ENCODE measurements at places on chromosomes 6 and 20.

DNA sequence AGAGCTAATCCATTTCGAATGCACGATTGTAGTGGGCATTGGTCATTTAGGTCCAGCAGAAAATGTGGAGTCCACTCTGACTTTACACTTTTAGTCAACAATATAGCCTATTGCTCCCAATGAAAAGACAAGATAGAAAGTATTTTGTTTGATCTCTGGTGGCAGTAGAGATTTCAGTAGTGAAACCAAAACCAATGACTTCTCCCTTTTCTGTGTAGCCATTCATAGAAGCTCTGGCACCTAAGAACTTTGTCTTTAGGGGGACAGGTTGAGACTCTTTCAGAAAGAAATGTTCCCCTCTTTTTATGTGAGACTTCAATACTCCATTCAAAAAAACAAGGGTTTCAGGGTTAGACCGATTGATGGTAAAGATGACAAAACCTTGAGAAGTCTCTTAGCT, 510.8 kb upstream of the POU3F2 start:
- no peaks in the 10 kb centered on the region for H3K4me1 ChIP-seq
- no peak overlapping the region for H3K4me3 ChIP-seq
- H3K36me3 ChIP-seq = no peaks in the 10 kb centered on the region
- H3K27ac ChIP-seq = no peak overlapping the region
- DNase-seq = no peak

DNA sequence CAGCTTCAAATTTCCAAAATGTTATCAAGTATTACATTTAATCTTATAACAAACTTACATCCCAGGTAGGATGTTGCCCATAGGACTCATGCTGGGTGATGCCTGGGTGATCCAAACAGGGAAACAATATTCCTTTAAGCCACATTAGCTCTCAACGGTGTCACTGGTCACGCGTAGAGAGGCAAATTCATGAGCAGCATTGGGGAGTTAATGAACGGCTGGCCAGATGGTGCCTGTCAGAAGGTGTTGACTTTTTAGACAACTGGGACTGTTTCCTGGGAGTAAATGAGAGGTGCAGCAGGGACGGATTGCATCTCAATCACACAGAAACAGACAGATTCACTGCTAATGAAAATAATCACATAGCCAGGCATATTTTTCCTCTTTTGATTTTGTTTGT, 83.3 kb upstream of the ID4 start:
- no peaks in the 10 kb centered on the region for H3K27me3 ChIP-seq
- H3K36me3 ChIP-seq = no peaks in the 10 kb centered on the region
- H3K4me3 ChIP-seq = no peak overlapping the region
- H3K4me1 ChIP-seq = peaks cover 5% of the 10 kb centered on the region

GRCh38 chr20:53706466-53707370, 113.1 kb upstream of the ZNF217 start:
- peak; percentile 55 for DNase-seq
- H3K36me3 ChIP-seq = no peaks in the 10 kb centered on the region
- peak overlapping the region; percentile 5 for H3K27ac ChIP-seq
- H3K27me3 ChIP-seq = no peaks in the 10 kb centered on the region

- H3K27ac ChIP-seq = no peak overlapping the region
- DNase-seq = no peak
- H3K36me3 ChIP-seq = no peaks in the 10 kb centered on the region
- H3K27me3 ChIP-seq = no peaks in the 10 kb centered on the region
Observed at GRCh38 chr6:139744891-139745290, 370.4 kb upstream of the CITED2 start.

- no peaks in the 10 kb centered on the region for H3K4me1 ChIP-seq
- peak; percentile 23 for DNase-seq
- no peaks in the 10 kb centered on the region for H3K27me3 ChIP-seq
Observed at GRCh38 chr6:99521633-99522151, 6.5 kb upstream of the USP45 start.

DNA sequence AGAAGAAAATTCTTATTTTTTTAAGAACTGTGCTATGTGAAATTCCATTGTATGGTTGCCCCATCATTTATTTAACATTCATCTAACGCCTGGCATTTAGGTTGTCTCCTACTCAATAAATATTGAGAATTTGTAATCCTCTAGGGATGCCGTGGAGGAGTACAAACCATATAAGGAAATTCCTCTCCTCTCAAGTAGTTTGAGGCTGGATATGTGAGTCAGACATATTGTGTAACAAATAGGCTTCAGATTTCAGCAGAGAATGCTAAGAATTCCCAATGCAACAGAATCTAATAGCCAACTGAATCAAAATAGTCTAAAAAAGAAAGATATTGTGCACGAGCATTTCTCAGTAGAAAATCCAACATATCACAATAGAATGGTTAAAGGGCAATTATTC, 174.7 kb downstream of the OTOR start:
- H3K36me3 ChIP-seq = no peaks in the 10 kb centered on the region
- H3K27me3 ChIP-seq = no peaks in the 10 kb centered on the region
- no peak overlapping the region for H3K27ac ChIP-seq
- no peak overlapping the region for H3K4me3 ChIP-seq
- DNase-seq = no peak
- no peaks in the 10 kb centered on the region for H3K4me1 ChIP-seq

DNA sequence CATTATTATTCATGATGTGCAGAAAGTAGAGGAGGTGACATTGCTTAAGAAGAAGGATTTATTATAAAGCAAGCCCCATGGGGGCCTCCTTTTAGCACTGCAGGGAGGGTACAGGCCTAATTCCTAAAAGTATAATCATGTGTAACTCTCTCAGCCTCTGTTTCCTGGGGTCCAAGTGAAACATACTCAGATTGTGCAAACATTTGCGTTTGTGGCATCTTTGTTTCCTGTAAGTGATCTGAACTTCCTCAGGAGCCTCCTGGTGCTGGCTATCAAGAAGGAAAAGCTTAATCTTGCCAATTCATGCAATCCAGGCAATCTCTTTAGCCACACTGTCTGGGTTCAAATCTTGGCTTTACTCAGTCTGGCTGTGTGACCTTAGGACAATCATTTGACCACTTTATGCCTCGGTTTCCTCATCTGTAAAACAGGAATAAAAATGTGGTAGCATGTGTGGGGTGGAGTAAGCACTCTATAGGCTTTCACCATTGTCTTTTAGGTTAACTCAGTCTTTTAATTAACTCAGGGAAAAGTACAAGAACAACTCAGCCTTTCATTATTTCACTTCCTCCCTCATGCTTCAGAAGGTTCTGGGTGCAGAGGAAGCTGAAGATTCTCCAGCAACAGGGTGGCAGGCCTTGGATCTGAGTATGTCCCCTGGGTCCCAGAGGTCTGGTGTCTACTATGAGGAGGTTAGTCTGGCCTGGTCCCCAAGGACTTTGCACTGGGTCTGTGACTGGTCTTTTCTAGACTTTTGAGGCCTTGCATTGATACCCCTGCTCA, 831 bp upstream of the SIRPB2 start:
- H3K27me3 ChIP-seq = peaks cover 7% of the 10 kb centered on the region
- H3K36me3 ChIP-seq = no peaks in the 10 kb centered on the region
- H3K27ac ChIP-seq = no peak overlapping the region
- DNase-seq = peak; percentile 12
- no peak overlapping the region for H3K4me3 ChIP-seq
- H3K4me1 ChIP-seq = no peaks in the 10 kb centered on the region

GRCh38 chr20:36836591-36837269, 39.2 kb upstream of the TLDC2 start:
- H3K27me3 ChIP-seq = no peaks in the 10 kb centered on the region
- peaks cover 3% of the 10 kb centered on the region for H3K36me3 ChIP-seq
- H3K27ac ChIP-seq = peak overlapping the region; percentile 75
- DNase-seq = peak; percentile 65
- peaks cover 8% of the 10 kb centered on the region for H3K4me1 ChIP-seq
- no peak overlapping the region for H3K4me3 ChIP-seq

DNA sequence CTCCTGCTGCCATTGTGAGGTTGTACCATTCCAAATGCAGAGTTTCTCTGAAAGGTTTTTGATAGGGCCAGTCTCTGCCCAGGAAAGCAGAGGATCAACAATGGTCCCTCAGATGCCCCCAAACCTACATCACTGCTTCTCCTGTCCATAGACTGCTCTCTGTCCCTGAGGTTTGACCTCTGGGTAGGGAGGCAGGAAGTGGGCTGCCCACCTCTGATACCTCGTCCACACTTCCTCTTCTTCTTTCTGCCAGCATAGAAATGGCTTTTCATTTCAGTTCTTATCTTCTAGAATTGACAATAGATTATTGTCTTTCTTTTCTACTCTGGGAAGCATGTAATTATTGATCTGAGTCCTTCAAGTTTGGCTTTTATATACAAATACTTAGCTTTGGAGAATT, 170.6 kb downstream of the TRMT11 start:
- H3K27me3 ChIP-seq = no peaks in the 10 kb centered on the region
- no peak for DNase-seq
- H3K36me3 ChIP-seq = no peaks in the 10 kb centered on the region
- H3K27ac ChIP-seq = no peak overlapping the region

GRCh38 chr6:136463743-136464142, 86.5 kb downstream of the MAP7 start:
- H3K27ac ChIP-seq = no peak overlapping the region
- no peak overlapping the region for H3K4me3 ChIP-seq
- no peaks in the 10 kb centered on the region for H3K27me3 ChIP-seq

GRCh38 chr6:85347812-85348211, 102.1 kb upstream of the NT5E start:
- H3K27ac ChIP-seq = no peak overlapping the region
- no peak for DNase-seq
- H3K27me3 ChIP-seq = no peaks in the 10 kb centered on the region

- H3K4me1 ChIP-seq = no peaks in the 10 kb centered on the region
- no peak for DNase-seq
- peaks cover 25% of the 10 kb centered on the region for H3K27me3 ChIP-seq
Observed at GRCh38 chr6:46175446-46175845, 4.7 kb upstream of the ENPP5 start.

DNA sequence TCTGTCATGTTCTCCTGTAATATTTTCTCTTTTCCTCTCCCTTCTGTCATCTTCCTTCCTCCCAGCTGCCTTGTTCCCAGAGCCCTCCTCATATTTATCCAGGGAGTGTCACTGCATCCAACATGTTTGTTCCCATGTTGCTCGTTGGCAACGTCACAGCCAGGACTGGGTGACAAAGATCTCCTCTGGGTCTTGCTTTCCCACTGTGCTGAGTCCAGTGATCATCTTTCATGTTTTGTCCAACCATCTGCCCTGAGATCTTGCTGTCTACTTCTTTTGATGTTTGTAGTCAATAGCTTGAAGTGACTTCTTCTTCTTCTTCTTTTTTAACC, 26.6 kb downstream of the FARS2 start:
- H3K27ac ChIP-seq = no peak overlapping the region
- H3K4me1 ChIP-seq = peaks cover 21% of the 10 kb centered on the region
- H3K27me3 ChIP-seq = no peaks in the 10 kb centered on the region
- DNase-seq = no peak

DNA sequence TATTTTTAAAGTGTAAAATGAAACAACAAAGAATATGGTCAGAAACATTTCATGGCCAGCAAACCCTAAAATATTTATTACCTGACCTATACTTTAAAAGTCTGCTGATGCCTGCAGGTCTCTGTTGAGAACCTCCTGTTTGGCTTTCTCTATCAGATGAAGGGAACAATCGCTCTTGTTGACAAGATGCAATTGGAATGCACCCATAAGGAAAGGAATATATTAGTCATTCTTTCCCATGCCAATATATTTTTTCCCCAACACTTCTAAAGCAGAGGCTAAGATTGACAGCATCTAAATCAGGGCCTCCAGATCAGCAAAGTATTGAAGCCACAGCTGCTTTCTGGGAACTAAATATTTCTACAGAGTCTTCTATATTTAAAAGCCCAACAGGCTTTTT, 897.8 kb downstream of the EPHA7 start:
- H3K4me1 ChIP-seq = no peaks in the 10 kb centered on the region
- DNase-seq = no peak
- H3K27ac ChIP-seq = no peak overlapping the region
- no peaks in the 10 kb centered on the region for H3K27me3 ChIP-seq
- H3K4me3 ChIP-seq = no peak overlapping the region

GRCh38 chr6:36662827-36663256, 15.7 kb upstream of the CDKN1A start:
- peaks cover 24% of the 10 kb centered on the region for H3K4me1 ChIP-seq
- H3K27ac ChIP-seq = no peak overlapping the region
- no peaks in the 10 kb centered on the region for H3K36me3 ChIP-seq
- H3K27me3 ChIP-seq = no peaks in the 10 kb centered on the region
- no peak for DNase-seq
- no peak overlapping the region for H3K4me3 ChIP-seq

- H3K4me3 ChIP-seq = no peak overlapping the region
- H3K4me1 ChIP-seq = no peaks in the 10 kb centered on the region
- no peak overlapping the region for H3K27ac ChIP-seq
- no peak for DNase-seq
- no peaks in the 10 kb centered on the region for H3K36me3 ChIP-seq
Observed at GRCh38 chr6:95804847-95805541, 210.8 kb upstream of the FUT9 start.

DNA sequence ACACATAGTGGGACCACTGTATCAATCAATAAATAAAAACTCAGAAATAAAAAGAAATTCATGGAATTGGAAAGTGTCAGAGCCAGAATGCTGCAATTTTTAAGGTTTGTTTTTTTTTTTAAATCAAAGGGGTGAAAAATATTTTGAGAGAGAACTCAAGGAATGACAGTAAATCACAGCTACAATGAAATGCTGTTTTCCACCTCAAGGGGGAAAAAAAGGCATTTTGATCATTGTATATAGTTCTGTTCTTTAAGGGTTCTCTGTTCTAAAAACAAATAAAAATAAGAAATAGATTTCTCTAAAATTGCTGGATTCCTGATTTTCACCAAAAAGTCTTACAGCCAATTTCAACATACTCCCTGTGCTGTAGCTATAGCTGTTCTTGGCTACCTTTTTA, 24.5 kb downstream of the FAXC start:
- H3K4me1 ChIP-seq = no peaks in the 10 kb centered on the region
- H3K4me3 ChIP-seq = no peak overlapping the region
- H3K36me3 ChIP-seq = no peaks in the 10 kb centered on the region
- DNase-seq = no peak

- H3K27ac ChIP-seq = no peak overlapping the region
- DNase-seq = no peak
- no peaks in the 10 kb centered on the region for H3K27me3 ChIP-seq
- H3K4me1 ChIP-seq = no peaks in the 10 kb centered on the region
- H3K36me3 ChIP-seq = no peaks in the 10 kb centered on the region
- no peak overlapping the region for H3K4me3 ChIP-seq
Observed at GRCh38 chr6:70831427-70831826, 125.4 kb downstream of the B3GAT2 start.

DNA sequence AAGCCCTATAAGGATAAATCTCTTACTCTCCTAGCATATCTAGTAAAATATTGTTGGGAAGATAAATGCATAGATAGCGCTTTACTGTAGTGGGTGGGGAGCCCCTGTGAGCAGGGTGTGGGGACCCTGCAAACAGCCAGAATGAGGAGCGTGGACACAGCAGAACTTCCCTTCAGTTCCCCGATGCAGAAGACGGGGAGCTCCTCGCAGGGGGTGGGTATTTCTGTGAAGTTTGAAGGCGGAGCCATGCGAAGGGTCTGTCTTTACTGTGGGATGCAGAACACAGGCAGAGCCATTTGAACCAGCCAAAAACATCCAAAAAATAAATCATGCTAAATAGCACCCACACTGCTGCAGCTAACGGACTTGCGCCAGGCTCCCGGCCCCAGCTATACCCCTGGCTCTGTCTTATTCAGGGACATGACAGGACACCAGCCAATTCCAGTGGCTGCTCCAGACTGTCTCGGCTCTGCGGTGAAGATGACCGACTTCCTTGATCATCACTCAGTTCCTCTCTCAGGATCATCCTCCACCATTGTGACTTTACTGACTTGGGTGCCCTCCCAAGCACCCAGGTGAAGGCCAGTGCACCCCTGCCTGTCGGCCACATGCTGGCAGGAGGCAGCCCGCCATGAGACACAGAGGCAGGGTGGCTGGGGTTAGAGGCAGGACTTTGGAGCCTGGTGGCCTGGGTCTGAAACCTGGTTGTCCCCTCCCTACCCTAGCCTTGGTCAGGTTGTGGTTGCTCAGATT, 134.5 kb downstream of the SMOC2 start:
- H3K4me3 ChIP-seq = no peak overlapping the region
- no peaks in the 10 kb centered on the region for H3K36me3 ChIP-seq
- no peaks in the 10 kb centered on the region for H3K27me3 ChIP-seq
- H3K27ac ChIP-seq = no peak overlapping the region
- no peaks in the 10 kb centered on the region for H3K4me1 ChIP-seq

All from cardiac muscle cell (in vitro differentiated cells and primary cell).